ENCODE measurements at places on chromosomes 11 and 22. TPM values are rescaled to one million over a fixed set of nuclear protein-coding genes. Genes with fewer than 3 reads are reported as not detected.

GRCh38 chr11:65036931-65037330 lies 4.1 kb upstream of the SAC3D1 start:
- no peak for DNase-seq

GRCh38 chr11:44221456-44221855 lies 88.5 kb downstream of the ALX4 start:
- no peak for DNase-seq

DNA sequence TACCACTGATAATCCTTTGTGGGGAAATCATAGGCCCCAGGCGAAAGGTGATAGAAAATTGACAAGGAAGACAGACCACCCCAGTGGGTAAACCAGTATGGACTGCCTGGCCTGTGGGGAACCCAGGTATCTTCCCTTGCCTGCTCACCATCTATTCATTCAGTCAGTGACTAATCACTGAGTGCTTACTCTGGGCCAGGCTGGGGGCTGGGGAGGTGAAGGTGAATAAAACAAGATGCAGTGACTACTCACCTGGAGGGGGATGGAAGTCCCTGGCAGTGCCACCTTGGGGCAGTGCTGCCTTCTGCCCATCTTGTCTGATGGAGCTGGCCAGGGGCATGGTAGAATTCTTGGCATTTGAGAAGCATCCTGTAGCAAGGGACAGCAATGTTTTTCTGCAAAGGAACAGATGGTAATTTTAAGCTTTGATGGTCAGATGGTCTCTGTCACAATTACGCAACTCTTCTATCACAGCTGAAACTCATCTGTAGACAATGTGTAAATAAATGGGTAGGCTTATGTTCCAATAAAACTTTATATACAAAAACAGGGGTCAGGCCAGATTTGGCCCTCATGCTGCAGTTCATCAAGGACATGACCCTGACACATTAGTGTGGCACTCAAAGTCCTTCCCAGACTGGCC lies 4.6 kb downstream of the ISX start:
- DNase-seq: no peak

DNA sequence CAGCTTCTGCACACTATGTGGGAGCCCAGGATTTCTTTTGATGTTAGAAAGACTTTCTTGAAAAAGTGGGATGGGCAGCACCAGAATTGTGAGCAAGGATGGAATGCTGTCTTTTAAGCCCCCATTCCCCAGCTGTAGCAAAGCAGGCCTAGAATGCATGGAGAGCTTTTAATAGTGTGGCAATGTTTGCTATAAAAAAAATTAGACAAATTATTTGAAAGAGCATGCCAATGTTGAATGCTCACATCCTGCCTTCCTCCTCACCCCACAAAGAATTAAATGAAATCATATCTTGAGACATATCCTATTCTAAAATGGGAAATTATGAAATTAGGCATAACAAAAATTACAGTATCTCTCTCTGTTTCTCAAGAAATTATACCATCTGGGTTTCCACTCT lies 154.7 kb downstream of the C11orf91 start:
- DNase-seq: no peak

- DNase-seq: no peak
Measured at GRCh38 chr22:43313890-43314474, 29.2 kb downstream of the SCUBE1 start.

OOSP4B gene
- total RNA-seq: not detected

HOATZ gene
- total RNA-seq: not detected
